SK-N-SH treated with all-trans-retinoic acid at 6 μM for 48 hours (cell line): ENCODE measurements at places on chromosomes 6 and 20.

DNA sequence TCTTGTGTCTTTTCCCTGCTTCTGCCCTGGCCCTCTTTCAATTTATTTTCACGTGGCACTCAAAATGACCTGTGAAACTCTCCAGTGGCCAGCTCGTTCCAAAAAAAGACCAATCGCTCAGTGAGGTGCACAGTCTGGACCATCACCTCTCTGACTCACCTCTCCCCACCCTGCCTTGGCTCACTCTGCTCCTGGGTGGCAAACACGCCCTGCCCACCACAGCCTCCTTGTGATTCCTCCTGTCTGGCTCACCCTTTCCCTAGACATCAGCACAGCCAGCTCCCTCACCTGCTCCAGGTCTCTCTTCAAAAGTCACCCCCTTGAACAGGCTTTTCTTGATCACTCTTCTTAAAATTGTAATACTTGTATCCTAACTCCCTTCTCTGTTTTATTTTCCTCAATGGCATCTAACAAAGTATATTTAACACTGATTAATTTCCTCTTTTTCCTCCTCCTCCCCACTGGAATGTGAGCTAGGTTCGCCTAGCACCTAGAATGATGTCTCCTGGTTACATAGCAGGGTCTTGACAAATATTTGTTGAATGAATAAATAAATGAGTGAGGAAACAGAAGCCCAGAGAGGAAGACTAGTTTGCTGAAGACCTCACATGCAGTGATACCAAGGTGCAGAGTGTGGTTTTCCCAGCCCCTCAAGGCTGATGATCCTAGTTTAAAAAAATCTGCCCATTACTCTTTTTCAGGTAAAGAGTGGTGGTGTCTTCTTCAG, 109.0 kb downstream of the GJA10 start:
- no peak for ATAC-seq

DNA sequence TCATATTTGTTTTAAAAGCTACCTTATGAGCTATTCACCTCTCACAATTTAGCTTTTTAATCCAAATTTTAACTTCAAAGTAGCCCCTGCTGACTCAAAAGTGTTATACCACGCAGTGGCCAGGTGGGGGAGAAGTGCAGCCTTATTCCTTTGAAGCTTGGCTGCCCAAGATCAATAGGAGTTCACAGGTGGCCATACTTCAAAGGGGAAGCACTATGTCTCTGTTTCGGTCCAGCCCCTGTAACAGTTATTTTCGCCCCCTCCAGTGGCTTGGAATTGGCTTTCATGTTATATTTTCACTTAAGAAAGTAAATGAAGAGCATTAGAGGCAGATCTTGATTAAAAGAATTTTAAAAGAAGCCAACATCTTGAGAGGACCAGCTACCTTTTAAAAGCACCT, 608.4 kb downstream of the EPHA7 start:
- ATAC-seq = no peak

GRCh38 chr20:23085436-23086055, 578 bp downstream of the CD93 start:
- no peak for ATAC-seq

GRCh38 chr20:3716195-3716834, 3.9 kb upstream of the SIGLEC1 start:
- peak; percentile 96 for ATAC-seq

DNA sequence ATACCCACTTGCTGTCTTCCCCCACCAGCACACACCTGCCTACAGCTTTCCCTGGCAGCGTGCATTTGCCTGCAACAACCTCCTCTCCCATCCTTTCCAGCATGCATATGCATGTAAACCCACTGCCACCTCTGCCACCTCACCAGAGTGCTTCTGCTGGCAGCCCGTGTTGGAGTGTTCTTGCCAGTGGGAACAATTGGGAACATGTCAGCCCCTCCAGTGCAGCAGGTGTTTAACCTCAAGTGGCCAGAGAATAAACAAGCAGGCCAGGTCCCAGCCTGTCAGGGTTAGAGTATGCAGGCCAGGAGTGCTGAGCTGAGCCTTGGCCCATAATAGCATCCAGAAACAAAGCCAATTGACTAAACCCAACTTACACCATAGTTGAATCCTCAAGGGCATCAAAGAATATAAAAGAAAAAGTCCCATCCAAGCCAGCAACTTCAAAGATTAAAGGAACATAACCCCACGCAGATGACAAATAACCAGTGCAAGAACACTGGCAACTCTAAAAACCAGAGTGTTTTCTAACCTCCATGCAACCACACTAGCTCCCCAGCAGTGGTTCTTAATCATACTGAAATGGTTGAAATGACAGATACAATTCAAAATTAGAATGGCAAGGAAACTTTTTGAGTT, 1212.1 kb upstream of the CITED2 start:
- no peak for ATAC-seq

DNA sequence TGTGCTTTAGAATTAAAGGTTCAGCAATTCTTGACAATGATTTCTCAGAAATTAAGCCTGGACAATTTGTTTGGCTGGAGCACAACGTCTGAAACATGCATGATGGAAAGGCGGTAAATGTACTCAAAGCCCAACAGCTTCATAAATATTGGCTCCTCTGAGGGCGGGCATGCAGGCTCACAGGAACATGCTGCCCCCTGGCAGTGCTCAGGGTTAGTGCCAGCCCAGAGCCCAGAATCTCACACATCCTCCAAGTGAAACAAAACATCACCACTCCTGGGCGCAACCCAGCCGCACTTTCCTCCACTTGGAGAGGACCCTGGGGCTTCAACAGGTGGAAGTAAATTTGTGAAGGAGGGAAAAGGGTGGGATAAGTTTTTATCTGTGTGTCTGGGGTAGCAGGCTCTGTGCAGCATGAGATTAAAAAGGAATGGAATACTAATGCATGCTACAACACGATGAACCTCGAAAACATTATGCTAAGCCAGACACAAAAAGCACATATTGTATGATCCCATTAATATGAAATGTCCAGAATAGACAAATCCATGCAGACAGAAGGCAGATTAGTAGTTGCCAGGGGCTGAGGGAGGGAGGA, 54.1 kb upstream of the PTPRT start:
- no peak for ATAC-seq

GRCh38 chr20:63326314-63327230, 33.6 kb downstream of the COL20A1 start:
- no peak for ATAC-seq

- no peak for ATAC-seq
These were observed 15.8 kb downstream of the ABHD12 start for GRCh38 chr20:25374842-25375241.

- ATAC-seq = no peak
These were observed 168.4 kb downstream of the MMS22L start for GRCh38 chr6:97114645-97115044.

DNA sequence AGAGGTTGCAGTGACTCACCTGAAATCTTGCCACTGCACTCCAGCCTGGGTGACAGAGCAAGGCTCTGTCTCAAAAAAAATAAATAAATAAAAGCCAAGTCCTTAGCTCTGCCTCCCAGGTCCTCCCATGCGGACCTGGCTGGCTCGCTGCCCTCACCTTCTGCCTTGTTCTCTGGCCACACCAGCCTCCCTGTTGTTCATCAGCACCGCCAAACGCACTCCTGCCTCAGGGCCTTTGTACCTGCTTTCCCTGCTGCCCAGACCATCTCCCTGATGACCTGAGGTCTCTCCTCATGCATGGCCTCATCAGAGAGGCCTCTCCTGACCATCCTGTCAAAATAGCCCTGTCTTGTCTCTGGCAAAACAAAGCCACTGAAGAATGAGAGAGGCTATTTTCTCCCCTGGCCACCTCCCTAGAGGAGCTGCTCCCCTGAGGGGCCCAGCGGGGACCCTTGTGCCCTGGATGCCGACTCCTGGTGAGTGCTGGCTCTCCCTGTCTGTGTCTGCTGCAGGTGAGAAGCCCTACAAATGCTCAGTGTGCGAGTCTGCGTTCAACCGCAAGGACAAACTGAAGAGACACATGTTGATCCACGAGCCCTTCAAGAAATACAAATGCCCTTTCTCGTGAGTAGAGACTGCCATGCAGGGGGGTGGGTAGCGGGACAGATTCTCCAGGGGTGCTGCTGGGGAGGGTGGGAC, 22.6 kb upstream of the CHMP4B start:
- ATAC-seq = no peak

DNA sequence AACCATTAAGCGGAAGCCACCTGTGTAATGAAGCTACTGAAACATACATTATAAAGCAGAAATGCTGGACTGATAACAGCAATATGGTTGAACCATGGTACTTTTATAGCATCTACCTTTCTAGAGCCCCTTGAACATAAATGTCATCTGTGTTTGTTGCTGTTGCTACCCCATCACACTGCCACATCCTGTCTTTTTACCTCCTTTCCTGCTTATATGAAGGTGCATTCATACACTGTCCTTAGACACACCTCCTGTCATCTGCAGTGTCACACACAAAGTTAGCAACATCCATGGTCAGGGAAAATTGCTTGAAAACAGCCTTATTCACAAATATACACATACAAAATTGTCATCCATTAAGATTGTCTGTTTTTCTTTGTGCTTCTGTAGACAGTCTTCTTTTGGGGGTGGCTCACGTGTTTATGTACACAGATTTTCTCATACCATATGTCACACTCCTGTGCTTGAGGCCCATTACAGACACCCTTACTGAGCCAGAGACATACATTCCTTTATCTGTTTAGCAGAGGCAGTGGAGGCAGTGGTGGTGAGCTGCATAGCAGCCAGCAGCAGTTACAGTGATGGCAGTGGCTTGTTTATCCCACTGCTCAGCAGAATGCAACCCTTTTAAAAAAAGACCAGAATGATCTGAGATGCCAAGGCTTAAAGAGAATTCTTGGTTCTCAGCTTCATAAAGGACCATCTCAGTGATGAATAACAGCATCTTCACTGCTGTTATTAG, 25.9 kb downstream of the C6orf62 start:
- no peak for ATAC-seq

- ATAC-seq = no peak
These were observed 20.3 kb downstream of the CST7 start for GRCh38 chr20:24969186-24970029.

GRCh38 chr20:3782597-3782996, 1.3 kb upstream of the SPEF1 start:
- no peak for ATAC-seq

DNA sequence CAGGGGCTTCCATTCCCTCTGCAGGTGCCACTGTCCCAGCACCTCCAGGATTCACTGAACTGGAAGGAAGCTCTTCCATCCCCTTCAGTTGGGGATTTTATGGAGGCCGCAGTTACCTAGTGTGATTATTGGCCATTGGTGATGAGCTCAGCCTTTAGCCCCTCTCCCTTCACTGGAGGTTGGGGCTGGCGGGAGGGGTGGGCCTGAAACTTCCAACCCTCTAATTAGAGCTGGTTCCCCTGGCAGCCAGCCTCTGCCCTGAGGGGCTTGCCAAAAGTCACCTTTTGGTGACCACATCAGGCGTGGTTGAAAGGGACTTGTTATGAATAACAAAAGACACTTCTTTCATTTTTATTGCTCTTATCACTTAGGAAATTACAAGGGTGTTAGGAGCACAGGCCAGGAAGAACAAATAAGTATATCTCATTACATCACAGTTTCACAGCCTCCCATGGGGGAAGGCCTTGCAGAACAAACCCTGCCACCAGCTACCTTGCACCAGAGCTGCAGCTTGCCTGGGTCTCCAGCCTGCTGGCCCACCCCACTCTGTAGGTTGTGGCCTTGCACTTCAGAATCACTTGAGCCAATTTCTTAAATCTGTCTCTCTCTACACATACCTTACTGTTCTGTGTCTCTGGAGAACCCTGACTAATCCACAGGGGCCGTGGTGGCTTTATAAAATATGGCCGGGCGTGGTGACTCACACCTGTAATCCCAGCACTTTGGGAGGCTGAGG, 5.0 kb downstream of the PYGB start:
- ATAC-seq = no peak

- ATAC-seq = no peak
These were observed 7.8 kb upstream of the C20orf204 start for GRCh38 chr20:64027981-64028685.

DNA sequence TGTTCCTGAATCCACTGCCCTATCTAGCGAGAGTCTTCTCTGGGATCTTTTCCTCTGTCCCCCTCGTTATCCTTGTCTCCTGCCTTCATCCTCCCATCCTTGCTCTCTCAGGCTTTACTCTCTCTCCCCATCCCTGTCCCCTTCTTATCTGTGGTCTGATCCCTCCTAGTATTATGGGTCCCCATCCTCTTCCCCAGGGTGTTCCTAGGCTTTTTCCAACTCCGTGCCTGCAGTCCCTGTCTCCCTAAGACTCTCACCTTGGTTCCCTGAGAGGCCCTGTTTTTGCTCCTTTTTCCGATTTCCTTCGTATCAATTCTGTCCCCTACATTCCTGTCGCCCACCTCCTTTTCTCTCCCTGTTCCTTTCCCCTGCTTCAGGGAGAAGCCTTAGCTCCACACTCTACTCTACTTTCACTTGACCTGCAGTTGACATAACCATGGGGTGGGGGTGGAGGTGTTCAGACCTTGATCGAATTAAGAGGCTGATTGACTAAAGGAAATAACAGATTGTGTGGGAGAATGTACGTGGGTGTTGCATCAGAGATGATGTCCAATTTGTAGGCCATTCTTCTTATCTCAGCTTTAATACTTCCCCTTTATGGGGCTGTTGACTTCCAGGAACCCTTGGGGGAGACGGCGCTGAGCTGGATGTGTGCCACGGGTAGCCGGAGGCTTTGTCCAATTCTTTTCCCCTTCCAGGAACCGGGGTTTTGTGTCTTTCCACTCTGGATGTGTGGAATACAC, 905 bp downstream of the PPARD start:
- ATAC-seq = peak; percentile 21
